ENCODE measurements at places on chromosomes 6 and 20.
A peak's percentile ranks its signal among the peaks of the same experiment; 100 is the strongest.

GRCh38 chr20:46954490-46955038, 59.9 kb downstream of the EYA2 start:
- DNase-seq, result peak; percentile 35

DNA sequence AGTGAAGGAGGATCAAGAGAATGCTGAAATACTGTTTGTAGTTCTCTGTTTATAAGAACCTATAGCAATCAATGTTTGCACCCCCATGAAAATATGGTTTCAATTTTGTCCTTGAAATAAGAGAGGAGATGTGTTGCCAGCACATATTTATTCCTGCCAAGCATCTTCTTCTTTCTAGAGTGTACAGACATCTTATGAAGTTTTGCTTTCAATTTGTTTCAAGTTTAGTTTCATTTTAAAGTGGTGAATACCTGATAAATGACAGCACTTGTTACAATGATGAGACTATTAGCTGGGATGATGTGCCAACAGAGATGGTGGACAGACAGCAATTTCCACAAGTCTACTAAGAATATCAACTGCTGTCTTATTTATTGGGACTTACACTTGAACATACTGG, 39.2 kb upstream of the CENPW start:
- DNase-seq, result no peak

DNA sequence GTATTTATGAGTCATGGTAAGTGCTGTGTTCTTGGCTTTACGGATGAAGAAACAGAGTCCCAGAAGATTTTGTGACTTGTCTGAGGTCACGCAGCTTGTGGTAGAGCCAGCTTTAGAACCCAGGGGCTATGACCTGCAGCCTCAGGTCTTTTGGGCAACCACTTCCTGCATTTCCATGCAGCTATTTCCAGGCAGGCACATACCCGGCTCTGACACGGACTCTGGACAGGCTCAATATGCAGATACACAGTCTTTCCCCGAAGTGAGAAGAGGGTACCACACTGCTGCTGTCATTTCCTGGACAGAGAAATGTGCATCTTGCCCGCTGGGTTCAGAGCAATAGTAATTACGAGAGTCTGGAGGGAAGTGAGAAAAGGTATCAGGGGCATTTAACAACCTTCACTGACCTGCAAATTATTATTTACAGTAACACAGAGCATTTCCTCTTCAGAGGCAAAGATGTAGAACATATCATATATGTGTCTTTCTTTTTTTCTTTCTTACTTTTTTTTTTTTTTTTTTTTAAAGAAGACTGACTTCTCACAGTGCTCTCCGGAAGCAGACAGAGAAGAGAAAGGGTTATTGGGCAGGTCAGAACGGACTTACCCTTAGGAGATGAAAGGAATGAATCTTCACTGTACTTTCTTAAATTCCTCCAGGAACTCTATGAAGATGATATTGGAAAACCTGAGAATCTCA, 185.1 kb downstream of the CLIC5 start:
- peak; percentile 66 for DNase-seq

- DNase-seq, result no peak
These were observed 68.8 kb upstream of the THEMIS start for GRCh38 chr6:127969701-127970100.

- peak; percentile 57 for DNase-seq
These were observed 3.8 kb downstream of the NSFL1C start for GRCh38 chr20:1462834-1463233.

DNA sequence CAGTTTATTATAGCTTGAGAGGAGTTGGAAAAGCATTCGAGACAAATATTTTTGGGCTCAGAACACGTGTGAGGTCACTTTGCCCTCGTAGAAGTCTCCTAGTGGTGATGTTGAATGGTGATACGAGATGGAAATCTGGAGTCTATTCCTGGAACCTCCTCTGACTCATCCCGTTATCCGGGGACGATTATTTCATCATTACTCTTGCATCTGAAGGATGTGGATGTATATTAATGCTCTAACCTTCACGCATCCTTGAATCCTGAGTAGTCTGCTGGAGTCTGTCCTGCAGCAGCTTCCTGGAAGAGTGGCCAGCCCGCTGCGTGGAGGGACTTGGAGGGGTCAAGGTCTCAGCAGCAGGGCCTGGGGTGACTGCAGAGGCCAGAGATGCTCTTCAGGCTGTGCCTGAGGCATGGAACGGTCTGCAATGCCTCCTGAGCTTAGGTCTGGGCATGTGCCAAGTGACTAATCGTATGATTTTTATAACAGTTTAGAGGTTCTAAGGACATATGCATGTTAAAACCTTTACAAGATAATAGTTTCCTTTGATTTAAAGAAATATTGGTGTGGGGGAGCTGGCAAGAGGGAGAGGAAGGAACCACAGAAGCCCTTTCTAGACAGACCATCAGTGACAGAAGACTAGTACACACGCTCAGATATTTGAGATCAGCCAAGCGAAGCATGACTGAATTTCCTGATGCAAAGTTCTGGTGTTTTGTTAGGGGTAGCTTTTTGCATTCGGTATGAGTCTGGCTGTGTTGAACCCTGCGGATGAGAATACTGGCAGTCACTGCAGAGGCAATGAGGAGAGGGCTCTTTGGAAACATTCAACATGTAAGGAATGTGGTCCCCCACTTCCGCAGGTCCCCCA, 400.2 kb downstream of the QKI start:
- DNase-seq, result no peak

DNA sequence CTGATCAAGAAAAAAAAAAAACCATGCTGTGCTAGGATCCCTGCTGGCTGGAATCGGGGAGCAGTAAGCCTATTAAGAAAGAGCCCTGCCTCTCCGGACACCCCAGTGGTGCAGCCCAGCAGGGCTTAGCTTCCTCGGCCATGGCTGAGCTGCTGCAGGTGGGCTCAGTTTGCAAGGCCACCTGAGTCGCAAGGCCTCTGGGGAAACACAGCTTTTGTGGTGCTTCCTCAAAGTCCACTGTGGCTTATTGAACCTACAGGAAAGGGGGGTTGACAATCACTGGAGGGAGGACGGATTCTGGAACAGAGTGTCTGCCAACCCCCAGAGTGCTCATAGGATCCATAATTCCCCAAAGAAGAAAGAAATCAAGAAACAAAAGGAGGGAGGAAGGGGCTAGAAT, 240.8 kb downstream of the SMOC2 start:
- DNase-seq, result no peak

DNA sequence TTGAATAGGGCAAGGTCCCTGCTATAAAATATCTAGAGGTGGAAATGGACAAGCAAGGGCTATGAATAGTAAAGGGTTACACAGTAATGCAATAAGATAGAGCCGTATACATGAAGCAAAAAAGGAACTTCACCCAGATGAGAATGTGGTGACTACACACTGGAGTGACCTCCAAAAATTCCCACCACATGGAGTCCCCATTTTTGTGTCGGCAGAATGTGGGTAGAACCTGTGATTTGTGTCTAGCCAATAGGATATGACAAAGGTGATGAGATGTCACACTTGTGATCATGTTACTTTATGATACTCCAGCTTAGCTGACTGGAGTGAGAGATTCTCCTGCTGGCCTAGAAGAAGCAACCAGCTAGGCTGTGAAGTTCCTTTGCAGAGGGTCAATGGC, 96.8 kb downstream of the SYNE1 start:
- DNase-seq, result no peak

GRCh38 chr20:22572491-22572890, 11.9 kb downstream of the FOXA2 start:
- DNase-seq, result no peak

- no peak for DNase-seq
These were observed 162.6 kb upstream of the TOP1 start for GRCh38 chr20:40866056-40866455.

DNA sequence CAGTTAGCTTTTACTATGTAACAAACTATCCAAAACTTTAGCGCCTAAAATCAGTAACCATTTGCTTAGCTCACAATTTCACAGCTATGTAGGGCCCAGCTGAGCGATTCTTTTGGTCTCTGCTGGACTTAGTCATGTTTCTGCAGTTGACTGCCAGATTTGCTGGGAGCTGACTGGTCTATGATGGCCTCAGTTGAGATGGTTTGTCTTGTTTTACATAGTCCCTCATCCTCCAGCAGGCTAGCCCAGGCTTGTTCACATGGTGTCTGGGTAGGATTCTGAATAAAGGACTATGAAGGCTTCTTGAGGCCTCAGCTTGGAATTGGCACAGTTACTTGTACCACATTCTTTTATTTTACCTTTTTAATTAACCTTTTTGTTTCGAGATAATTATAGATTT, 247.8 kb upstream of the CHD6 start:
- no peak for DNase-seq

- DNase-seq, result no peak
These were observed 676.9 kb downstream of the HACE1 start for GRCh38 chr6:104182811-104183210.

DNA sequence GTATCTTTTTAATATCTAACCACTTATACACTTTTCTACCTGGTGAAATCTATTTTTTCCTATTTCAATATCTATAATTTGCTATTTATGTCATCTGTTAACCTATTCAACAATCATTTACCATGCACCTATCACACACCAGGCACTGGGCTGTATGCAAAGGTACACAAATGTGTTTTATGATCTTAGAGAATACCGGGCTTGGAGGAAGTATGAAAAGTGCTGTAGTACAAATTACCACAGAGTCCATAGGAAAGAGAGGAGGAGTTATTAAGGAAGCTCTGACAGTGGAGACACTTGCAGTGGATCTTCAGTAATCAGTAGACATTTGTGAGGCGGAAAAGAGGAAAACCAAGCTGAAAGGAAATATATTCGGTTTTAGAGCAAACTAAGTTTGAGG, 96.0 kb downstream of the HIVEP2 start:
- DNase-seq, result no peak

DNA sequence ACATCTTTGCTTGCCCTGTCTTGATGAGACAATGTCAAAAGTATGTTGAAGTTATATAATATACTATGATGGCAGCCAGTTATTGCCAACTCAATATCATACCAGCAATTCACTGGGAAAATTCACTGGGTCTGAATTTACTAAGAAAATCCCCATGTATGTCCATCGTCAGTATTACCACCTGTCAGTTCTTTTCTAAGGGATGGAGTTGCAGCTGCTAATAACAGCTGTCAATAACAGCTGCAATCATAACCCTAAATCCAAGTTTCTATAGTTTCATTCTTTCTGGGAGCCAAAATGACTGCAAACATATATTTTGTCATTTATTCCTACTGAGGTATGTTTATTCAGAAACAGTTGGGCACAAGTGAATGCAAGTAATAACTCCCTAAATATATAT, 132.6 kb upstream of the RIN2 start:
- no peak for DNase-seq

GRCh38 chr20:3165473-3166337, 6.0 kb upstream of the FASTKD5 start:
- DNase-seq, result no peak

DNA sequence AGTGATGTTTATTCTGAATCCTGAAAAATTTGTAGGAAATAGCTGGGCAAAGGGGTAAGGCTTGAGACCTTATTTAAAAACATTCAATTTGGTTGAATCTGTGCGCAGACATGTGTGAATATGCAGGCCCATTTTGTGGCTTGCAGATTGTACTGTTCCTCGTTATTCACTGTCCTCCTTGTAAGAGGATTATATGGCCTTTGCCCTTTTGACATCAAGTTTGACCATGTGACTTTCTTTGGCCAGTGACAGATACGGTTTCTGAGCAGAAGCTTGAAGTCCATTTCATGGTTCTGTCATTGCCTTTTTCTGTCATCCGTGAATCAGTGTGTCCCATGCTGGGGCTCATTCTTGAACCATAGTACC, 13.4 kb downstream of the AFDN start:
- no peak for DNase-seq

DNA sequence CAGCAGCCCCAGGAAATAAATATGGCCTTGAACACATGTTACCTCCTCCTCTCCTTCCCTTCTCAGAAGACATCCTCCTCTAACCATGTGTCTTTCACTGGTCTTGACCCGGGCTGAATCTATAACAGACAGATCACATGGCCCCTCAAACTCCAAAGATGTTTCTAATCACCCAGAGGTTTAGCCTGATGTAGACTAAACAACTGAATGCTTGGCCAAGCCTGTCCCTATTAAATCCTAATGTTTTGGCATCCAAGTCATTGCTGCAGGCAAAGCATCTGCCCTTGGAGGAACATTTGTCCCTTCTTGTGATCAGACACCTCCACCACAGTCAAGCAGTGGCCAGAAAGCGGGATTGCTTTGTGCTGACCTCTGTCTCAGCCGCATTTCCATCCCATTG, 65.5 kb downstream of the ANKRD60 start:
- no peak for DNase-seq

- no peak for DNase-seq
These were observed 245.3 kb downstream of the QKI start for GRCh38 chr6:163659803-163660202.

- DNase-seq, result no peak
These were observed 131.0 kb downstream of the MAN1A1 start for GRCh38 chr6:119218548-119218947.

DNA sequence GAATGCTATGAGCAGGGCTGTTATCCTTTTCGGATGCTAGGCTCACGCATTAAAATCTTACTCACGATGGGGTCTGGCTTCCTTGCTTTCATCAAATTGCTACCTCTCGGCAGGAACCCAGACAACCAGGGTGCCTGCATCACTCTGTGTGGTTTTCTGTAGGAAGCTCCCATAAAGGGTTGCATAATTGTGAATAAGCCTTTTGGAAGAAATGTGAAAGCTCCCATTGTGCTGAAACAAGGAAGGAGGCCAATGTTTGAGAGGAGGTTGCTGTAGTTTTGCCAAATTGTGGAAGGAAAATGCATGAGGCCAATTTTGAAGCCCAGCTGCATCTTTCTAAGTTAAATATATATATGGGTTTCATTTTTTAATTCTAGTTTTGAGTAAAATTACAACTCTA, 615.5 kb downstream of the C6orf118 start:
- DNase-seq, result peak; percentile 7

- DNase-seq, result peak; percentile 21
These were observed at the start of gene LPIN3 for GRCh38 chr20:41340327-41341055. TSS of gene LPIN3 (plus strand) at chr20:41340821. CDS start at chr20:41345804, 4,983 bp downstream.

DNA sequence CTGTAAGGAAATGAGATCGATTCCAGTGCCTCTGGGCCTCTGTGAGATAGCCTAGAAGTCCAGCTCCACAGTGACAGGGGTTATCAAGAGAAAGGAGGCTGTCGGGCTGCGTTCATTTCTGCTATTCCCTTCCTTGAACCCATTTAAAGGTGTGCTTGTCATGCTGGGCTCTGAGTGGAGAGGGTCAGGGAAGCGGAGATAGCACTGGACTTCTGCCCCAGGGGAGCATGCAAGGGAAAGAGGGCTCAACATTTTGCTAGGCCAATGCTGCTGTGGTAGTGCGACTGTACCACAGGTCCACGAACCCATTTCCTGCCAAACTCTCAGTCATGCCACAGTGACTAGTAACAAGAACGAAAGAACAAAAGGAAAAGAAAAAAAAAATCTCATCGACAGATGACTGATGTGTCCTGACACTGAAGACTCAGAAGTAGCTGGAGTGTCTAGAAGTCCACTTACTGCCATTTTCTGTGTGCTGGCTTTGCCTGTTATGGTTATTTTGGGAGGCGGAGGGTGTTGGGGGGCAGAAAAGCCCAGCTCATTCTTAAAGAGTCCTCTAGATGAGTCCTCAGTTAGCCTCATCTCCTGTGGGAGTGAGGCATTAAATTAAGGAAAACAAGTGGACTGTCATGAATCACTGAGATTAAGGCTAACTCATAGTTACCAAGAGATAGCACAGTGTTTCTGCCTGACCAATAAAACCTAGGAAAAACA, 8.1 kb downstream of the NEDD9 start:
- DNase-seq, result no peak
